ENCODE measurements at places on chromosomes 5 and 9.
A peak's percentile ranks its signal among the peaks of the same experiment; 100 is the strongest.

DNA sequence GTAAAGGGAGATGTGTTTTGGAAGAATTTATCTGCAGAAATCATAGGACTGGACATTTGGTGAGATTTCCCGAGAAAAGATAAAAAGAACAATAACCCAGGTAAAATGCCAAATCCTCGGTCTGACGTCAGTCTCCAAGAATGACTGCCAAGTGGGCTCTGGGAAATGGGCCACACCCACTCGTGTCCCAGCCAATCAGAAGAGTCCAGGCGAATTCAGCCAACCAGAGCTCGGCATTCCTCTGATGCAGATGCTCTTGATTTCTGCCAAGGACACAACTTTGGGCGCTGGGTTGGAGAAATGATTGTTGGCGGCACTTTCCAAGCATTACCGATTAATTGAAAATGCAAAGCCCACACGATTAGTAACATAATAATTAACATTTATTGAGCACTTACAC, 73.3 kb downstream of the FGF18 start:
- DNase-seq, result no peak

- peak; percentile 54 for DNase-seq
Observed at GRCh38 chr5:67268231-67269021, 71.8 kb upstream of the CD180 start.

DNA sequence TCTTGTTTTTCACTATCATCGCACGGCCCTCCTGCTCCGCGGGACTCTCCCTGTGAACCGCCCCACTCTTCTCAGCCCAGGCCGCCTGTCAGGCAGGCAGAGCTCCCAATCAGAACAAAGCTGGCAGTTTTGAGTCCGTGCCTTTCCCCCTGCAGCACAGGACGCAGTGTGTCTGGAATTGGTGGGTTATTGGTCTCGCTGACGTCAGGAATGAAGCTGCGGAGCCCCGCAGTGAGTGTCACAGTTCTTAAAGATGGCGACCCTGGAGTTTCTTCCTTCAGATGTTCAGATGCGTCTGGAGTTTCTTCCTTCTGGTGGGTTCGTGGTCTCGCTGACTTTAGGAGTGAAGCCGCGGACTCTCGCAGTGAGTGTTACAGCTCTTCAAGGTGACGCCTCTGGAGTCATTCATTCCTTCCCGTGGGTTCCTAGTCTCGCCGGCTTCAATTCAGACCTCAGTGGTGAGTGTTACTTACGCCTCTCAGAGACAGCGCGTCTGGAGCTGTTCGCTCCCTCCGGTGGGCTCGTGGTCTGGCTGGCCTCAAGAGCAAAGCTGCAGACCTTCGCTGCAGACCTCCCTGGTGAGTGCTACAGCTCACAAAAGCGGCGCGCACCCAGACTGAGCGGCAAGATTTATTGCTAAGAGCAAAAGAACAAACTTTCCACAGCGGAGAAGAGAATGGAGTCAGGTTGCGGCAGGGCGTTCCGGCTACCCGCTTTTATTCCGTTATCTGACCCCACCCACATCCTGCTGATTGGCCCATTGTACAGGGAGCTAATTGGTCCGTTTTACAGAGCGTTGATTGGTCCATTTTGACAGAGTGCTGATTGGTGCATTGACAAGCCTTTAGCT, 7.4 kb downstream of the ZDHHC11B start:
- no peak for DNase-seq

- no peak for DNase-seq
Observed at GRCh38 chr9:114324492-114324891, 1.6 kb downstream of the ORM1 start.

DNA sequence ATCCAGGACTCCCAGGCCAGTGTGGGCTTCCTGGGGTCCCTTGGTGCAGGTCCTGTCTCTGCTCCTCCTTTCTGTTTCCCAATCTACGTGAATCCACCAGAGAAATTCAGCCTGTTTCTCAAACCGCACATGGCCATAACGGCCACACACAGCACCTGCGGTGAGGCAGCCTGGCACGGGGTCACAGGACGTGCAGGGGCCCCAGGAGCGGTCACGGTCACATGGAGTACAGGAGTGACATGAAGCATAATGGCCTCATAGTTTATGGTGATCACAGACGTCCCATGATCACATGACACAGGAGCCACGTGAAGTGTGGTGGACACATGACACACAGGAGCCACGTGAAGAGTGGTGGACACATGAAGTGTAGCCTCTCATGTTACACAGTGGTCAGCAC, 248.5 kb upstream of the IRX4 start:
- DNase-seq, result no peak

GRCh38 chr9:93309889-93310425, 126.0 kb downstream of the WNK2 start:
- no peak for DNase-seq

DNA sequence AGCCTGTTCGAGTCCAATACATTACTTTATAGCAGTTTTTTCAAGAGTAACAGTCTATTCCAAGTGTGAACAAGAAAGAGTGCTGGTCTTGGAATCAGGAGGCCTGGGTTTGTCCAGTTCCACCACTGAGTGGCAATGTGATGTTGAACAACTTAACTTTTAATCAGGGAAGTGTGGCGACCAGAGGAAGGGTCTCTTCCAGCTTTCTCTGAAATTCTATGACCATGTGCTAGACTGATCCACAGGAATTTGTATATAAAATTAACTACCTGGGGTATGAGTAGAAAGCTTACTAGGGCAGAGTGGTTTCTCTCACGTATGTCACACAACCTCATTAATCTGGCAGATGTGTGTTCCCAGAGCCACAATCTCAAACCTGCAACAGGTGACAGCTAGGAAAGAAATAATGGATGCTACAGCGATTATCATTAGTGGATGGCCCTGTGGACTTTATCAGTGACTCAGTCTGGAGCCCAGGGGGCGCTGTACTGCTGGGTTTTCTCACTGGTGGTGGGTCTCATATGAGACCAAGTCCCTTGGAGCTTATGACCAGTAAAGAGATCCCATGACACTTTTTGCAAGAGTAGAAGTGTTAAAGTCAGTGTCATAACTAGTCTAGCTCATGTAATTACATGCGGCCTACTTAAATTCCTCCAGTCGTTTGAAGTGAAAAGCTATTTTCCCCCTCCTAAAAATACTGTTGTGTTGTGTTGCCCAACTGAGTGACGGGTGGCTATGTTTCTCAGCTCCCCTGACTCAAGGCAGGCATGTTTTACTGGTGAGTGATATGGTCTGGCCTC, 116.5 kb downstream of the GDNF start:
- no peak for DNase-seq

GRCh38 chr5:122368510-122369251, 56.6 kb downstream of the SNCAIP start:
- no peak for DNase-seq

- no peak for DNase-seq
Observed at GRCh38 chr9:131113655-131114054, 11.7 kb upstream of the NUP214 start.

DNA sequence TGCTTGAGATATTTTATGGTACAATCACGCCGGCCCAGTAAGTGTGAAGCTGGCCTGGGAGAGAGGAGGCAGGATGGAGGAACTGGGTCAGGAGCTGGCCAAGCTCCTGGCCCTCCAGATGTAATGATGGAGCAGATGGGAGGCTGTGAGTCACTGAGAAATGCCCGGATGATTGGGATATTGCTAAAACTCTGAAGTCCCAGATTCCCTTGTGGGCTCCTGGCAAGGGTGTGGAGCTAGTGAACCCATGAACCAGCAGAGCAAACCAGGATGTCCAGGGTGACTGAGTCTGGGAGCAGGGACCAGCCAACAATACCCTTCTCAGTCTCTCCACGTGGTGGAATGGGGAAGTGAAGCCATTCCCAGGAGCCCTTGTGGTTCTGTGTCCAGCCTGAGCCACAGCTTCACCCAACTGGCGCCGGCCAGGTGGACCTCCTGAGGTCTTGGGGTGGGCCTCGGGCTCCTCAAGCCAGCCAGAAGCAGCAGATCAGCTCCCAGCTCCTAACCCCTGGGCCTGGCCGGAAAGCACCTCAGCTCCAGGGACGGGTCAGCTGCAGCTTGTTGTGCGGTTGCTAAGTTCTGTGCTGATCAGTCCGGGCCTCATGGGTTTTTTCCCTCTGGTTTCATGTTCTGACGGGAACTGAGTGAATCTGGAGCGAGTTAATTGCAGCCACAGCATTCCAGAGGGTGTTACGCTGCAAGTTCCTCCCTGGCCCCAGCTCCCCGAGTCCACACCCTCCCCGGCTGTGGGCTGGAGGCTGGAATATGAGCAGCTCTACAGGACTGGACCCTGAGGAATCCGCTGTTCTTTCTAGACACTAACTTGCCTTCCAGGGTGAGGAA, 37.6 kb downstream of the DUSP1 start:
- no peak for DNase-seq

DNA sequence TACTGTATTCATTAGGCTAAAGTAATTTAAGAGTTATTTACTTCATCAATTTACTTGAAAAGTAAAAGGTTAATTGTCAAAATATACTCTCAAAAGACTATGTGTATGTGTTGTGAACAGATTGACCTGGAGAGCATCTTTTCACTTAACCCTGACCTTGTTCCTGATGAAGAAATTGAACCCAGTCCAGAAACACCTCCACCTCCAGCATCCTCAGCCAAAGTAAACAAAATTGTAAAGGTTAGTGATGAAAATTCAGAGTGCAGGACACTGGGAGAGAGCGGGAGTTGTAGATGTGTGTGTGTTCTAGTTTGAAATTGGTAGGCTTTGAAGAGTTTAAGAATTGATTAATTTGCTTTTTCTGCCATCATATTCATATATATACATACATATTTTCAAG, 41.9 kb downstream of the KIF2A start:
- no peak for DNase-seq

GRCh38 chr9:130998597-130999244, 10.3 kb upstream of the LAMC3 start:
- no peak for DNase-seq

GRCh38 chr5:78649861-78650496, 1.4 kb upstream of the LHFPL2 start:
- DNase-seq, result no peak

- DNase-seq, result no peak
Observed at GRCh38 chr9:106954558-106954957, 91.6 kb downstream of the ZNF462 start.

GRCh38 chr5:124080256-124080655, 568.3 kb downstream of the CSNK1G3 start:
- no peak for DNase-seq

DNA sequence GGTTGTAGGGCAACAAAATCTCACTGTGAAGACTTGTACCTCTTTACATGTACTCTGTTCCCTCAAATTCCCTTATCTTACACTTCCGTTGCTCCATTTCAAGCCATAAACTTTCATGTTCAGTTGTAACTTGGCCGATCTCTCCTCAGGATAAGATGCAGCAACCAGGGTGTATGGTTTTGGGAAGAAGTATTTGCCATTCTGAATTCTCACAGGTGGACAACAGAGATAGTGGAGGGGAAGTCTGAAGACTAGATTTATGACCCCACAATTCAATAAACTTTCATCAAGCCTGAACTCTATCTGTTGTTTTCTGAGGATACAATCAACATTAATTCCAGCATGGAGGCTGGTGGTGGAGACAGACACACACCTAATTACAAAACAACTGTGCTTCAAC, 27.5 kb downstream of the GOLGA1 start:
- no peak for DNase-seq

- DNase-seq, result no peak
Observed at GRCh38 chr9:88085476-88085875, 52.8 kb downstream of the SPATA31C2 start.

DNA sequence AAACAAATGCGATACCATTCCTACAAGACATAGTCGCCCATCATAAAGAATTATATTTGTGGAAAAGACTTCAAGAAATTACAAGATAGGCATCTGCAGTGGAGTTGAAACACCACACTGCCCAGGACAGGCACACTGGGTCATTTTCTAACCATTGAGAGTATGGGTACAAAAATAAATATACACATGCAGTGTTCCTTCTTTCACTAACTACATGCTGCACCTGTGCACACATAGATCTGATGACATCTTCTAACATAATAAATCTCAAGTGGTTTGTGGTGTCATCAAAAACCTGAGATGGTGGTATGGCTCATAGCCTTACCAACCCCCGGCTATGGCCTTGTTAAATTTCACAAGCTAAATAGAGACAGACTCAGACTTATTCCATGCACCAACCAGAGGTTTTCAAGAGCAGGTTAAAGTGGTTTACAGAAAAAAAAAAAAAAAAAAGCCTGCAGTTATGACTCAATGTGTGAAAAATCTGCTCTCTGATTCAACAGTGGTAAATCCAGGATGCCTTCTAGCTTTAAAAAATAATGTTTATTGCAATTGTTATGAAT, 12.4 kb upstream of the NFIB start:
- DNase-seq, result peak; percentile 85

GRCh38 chr9:132991351-132992300, 13.1 kb downstream of the GFI1B start:
- DNase-seq, result no peak

DNA sequence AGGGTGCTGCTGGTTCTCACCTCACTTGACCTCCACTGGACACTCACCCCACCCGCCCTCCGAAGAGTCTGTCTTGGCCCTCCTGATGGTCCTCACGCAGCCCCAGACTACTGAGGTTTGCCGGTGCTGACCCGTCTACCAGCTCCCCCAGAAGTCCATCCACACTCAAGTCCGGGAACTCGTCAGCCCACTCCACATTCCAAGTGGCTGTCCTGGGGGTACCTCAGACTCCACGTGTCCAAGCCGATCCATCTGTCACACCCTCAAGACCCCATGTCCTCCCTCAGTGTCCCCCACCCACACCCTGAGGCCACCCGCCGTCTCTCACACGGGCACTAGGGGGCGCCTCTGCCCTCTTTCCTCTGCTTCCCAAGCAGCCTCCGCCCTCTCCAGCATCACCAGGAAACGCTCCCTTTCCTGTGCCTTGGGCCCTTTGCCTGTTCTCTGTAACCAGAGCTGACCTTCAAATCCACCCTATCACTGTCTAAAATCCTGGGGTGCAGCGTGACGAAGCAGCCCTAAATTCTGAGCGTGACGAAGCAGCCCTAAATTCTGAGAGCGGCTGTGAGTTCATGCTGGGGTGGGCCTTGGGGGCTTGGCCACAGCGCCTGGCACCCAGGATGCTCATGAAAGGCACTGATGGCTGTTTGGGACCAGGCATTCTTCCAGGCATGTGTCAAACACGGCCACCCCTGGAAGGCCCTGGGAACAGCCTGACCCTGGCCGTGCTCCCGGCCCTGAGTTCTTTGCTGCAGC, 95.7 kb downstream of the KCNT1 start:
- no peak for DNase-seq

- DNase-seq, result no peak
Observed at GRCh38 chr9:82560457-82560904, 502.5 kb downstream of the RASEF start.

DNA sequence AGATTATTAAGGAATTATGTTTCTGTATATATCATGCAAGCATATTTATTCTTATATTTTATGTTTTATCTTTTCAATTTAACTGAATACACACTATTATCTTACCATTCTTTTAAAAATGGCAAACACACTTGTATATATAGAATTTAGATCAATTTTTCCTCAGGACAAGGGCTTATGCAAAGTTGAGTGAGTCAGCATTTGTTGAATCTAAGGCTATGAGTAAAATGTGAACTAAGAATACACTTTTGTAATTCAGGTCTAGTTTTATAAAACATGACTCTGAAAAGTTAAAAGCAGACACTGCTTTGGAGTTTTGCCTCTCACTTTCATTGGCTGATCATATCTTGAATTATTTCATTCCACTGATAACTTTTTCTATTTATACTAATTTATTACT, 127.8 kb downstream of the FOCAD start:
- DNase-seq, result no peak

GRCh38 chr5:97846643-97847042, 663.6 kb upstream of the RIOK2 start:
- no peak for DNase-seq
